ENCODE measurements at places on chromosomes 7 and 10.

DNA sequence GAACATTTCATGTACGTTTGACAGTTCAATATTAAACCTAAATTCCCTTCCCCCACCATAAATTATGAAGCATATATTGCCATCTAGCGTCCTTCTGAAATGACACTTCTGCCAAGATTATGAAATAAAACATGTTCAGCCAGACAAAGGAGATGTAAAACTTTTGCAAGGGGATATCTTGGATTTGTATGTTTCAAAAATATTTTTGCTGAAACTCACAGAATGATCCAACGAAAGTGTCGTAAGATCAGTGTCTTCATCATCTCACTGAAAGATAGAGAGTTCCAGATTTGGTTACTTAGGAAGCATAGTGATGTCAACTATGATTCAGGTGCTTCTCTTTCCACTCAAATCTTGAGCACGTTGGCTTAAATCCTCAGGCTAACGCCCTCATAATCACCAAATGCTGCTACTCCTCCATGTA is 904.3 kb downstream of the XPNPEP1 start:
- DNase-seq = no peak

- no peak for DNase-seq
Observed at GRCh38 chr7:36272567-36273269, 116.9 kb upstream of the ANLN start.

GRCh38 chr10:102752266-102752930 is 8.7 kb downstream of the WBP1L start:
- DNase-seq = no peak

DNA sequence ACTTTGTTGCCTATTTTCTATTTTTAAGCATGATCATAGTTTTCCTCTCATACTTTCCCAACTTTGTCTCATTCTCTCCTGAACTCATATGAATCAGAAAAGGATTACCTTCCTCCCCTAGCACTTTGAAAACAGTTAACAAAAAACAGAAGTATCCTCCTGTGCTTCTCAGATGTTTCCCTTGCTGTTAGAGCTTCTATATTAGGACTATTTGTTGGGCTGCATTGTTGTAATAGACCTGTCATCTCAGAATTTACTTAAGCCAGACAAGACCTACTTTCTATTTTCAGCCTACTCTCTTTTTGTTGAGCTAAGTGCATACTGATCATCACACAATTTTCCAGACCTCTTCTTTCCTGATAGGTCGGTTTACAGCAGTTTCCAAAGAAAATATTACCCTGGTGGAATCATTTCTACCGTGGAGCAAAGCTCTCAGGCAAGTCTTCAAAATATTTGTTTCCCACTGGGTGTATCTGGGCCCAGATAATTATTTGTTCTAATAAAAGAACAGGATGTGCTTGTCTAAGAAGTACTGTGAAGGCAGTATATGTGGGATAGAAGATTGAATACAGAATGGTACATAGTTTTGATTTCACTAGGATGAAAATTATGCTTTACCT is 411.9 kb upstream of the KLF6 start:
- no peak for DNase-seq

DNA sequence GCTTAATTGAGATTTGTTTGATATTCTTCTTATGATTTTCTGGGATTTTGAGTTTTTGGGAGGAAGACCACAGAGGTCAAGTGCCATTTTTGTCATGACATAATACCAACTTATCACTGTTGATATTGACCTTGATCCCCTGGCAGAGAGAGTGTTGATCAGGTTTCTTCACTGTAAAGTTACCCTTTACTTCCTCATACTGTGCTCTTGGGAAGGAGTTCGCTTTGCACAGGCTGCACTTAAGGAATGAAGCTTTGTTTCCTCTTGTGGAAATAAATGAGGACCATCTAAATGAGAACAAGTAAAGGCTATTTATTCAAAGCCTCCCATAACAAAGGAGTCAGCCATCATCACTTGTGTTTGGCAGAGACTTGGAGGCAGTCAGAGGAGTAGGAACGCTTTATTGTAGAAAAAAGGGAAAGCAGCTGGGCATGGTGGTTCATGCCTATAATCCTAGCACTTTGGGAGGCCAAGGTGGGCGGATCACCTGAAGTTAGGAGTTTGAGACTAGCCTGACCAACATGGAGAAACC is 16.1 kb downstream of the ST7 start:
- DNase-seq = no peak

DNA sequence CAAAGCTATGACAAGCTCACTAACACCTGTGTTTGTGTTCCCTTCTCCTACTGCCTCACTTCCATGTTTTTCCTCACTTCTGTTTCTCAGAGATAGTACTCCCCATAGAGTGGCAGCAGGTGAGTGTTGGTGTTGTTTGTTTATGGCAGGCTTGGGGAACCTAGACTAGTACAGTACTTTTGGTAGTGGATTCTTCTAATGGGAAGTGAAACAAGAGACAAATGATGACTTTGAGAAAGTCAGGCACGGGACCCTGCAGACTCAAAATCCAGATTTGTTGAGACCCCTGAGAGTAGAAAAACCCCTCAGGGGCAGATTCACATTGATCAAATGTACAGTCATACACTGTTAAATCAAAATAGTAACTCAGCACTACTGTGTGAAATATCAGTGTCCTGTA is 6.4 kb upstream of the CFAP69 start:
- no peak for DNase-seq

GRCh38 chr10:18155321-18155720 is 15.1 kb downstream of the CACNB2 start:
- DNase-seq = no peak

- DNase-seq = peak; percentile 21
Observed at GRCh38 chr7:32204361-32205018, 134.3 kb upstream of the PDE1C start.

- DNase-seq = no peak
Observed at GRCh38 chr7:131620673-131621609, 64.5 kb upstream of the PODXL start.

- DNase-seq = no peak
Observed at GRCh38 chr10:51846856-51847506, 147.6 kb upstream of the CSTF2T start.

- no peak for DNase-seq
Observed at GRCh38 chr10:36515319-36515718, 610.1 kb upstream of the ANKRD30A start.

DNA sequence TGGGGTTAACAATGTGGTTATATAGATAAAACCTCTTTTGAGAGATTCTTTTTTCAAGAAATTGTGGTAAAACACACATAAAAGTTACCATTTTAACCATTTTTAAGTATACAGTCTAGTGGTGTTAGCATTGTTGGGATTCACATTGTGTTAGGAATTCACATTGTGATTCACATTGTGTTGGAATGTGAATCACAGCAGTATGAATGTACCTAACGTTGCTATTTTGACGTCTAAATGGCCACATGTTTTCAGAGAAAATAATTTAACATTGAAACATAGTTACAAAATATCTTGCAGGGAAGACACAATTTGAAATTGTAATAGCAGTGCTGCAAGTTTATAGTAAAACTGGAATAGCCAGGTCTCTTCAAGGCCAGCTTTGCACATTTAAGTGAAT is 129.0 kb downstream of the BICC1 start:
- DNase-seq = no peak

- DNase-seq = no peak
Observed at GRCh38 chr7:55052081-55052480, 33.3 kb downstream of the EGFR start.

DNA sequence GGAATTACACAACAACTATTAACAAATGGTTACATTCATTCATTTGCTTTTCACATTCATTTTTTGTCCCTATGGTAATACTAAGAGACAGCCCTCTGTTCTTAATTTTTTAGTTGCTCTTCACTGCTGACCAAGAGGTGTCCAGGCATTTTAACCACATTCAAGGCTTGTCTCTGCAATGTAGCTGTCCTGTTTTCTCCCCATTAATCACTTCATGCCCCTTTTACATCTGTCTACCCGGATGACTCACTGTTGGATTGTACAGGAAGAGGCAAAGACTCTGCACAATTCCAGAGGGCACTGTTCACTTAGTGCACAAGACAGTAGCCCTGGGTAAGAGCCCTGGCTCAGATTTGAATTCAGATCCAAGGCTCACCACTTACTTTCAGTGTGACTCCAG is 168.5 kb downstream of the NOC3L start:
- no peak for DNase-seq

GRCh38 chr7:16402091-16402490 is 19.2 kb downstream of the CRPPA start:
- no peak for DNase-seq

- DNase-seq = no peak
Observed at GRCh38 chr10:10613656-10614244, 403.9 kb upstream of the CELF2 start.

DNA sequence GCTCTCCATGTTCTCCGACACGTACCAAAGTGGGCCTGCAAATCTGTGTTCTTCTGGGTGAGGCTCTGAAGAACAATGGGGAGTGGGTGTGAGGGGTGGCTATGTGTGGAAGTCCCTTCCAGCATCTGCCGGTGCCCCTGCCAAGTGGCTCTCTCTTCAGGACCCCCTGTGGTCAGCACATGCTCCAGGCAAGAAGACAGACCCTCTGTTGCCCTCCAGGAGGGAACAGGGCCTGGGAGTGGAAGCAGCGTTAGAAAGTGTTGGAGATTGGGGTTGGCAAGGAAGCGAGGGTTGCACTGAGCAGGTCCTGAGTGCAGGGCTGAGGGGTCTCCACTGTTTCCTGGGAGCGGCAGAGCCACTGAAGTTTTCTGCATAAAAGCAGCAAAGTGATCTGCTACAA is 60.5 kb downstream of the EMX2 start:
- DNase-seq = no peak

GRCh38 chr7:90188281-90188680 is 23.3 kb upstream of the STEAP2 start:
- DNase-seq = no peak

DNA sequence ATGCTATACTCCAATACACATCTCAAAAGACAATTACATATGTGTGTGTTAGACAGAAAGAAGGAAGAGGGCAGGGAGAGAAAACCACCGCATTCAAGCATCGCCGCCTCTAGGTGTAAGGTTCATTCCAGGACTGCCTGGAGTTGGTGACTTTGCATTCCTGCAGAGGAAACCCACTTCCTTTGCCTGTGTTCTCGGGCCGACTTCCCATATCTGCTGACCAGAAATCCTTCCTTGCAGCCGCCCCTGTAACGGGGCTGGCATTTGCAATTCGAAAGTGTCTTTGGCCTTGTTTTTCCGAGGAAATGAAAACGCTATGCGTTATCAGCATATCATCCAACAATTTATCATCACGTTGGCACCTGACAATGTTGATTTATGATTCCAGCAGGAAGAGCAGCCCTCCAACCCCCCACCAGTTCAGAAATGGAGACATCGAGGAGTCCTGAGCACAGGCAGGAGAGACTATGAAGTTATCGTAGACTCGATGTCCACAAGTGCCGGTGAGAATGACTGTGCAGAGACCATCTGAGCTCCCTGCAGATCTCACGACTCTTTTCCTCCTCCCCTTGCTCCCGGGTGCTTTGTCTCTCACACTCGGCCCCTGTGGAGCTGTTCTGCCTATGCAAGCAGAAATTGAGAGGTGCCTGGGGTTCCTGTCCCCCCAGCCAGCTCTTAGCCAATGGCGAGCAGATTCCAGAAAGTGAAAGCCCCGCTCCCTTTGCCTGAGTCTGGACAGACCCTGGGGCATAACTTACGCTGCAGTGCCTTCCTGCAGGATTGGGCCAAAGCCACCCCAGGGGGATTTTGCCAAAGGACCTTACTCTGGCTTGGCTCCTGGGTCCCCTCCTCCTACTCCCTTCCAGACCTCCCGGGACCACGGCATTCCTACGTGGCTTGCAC is 68.9 kb upstream of the FOXK1 start:
- DNase-seq = peak; percentile 12

- no peak for DNase-seq
Observed at GRCh38 chr7:123289200-123289599, 89.4 kb upstream of the SLC13A1 start.

GRCh38 chr7:90484706-90485105 is 15.3 kb downstream of the PTTG1IP2 start:
- no peak for DNase-seq

DNA sequence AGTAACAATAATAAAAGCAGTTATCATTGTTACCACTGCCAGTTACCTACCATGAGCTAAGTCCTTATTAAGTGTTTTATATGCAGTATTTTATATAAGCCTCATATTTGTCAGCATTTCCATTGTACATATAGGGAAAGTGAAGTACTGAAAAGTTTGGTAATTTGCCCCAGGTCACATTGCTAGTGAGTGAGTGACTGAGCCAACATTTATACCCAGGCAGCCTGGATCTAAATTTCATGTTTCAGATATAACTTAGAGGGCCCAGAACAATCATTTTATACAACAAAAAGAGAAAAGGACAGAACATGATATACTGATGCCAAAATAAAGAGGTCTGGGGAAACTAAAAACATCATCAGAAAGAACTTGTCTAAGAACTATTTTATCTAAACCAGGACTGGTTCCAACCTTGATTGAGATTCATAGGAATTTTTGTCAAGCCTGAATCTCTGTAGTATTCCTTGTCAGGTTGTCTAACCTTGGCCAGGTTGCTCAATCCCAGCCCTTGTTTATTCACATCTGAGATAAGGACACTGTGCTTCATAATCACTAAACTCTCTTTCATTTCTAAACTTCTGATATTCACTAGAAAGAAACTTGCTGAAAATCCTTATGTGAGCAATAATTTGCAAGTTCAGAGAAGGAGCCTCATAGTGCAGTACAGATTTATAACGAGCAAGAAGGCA is 308.2 kb downstream of the IPMK start:
- DNase-seq = no peak

GRCh38 chr10:103278862-103279298 is 1.9 kb downstream of the INA start:
- DNase-seq = no peak

DNA sequence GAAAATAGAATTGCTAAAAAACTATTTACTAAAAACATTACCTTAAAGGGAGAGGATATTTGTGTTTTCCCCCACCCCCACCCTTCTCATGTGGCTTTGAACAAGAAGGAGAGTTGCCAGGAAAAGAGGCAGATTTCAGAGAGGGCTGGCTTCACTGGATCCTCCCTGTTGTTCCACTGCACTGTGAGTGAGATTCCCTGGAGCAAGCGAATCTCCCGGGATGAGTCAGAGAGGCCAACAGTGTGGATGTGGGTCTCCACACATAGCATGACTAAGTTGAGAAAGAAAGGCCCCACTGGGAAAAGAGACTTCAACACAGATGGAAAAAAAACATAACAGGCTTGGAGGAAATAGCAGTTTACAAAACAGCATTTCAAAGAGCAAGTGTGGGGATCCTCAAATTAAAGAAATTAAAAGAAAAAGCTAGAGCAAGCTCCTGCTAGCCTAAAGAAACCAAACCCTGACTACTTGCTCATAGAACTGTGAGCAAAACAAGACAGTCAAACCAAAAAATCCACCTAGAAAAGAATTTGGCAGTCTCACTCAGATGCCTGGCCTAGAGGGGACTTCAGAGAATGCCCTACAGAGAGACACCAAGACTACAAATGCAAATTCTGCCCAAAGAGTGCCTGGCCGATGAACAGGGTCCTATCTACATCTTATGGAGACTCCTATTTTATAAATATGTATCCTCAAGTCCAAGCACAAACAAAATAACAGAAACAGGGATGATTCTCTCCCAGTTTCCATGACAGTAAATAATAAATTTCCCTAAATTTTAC is 3.4 kb downstream of the CAV1 start:
- DNase-seq = no peak

Data from bone marrow (tissue), 2 donors.